IMR-90 (cell line): ENCODE measurements at places on chromosomes 2 and 18.

GRCh38 chr2:237434866-237435311 lies 20.9 kb upstream of the COL6A3 start:
- DNase-seq: peak; percentile 75

DNA sequence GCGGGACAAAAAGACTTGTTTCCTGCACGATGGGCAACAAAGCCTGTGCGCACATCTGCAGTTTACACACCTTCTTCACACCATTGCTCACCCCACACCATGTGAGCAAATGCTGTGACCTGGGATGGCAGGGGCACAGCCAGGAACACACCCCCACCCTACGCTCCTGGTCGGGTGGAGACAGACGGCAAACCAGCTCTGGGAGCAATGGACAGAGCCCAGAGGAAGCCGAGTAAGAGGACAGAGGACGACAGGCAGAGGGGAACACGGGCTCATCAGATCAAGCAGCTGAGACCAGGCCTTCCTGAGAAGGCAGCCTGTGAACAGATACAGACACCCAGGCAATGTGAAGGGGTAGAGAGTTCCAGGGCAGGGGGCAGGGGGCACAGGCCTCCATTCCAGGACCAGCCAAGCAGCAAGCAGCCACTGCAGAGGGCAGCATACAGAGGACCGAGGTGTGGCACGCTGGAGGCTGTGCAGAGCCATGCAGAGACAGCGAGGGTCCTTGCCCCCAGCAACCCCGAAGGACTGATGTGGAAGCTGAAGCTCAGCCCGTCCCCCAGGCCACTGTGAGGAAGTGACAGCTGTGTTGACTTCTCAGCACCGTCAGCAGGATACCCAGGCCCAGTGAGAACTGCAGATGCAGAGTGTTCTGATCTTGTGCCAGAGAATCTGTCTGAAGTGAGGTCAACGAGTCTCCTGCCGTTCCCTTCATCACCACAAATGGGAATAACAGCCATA lies 46.2 kb downstream of the PARD6G start:
- no peak for DNase-seq

DNA sequence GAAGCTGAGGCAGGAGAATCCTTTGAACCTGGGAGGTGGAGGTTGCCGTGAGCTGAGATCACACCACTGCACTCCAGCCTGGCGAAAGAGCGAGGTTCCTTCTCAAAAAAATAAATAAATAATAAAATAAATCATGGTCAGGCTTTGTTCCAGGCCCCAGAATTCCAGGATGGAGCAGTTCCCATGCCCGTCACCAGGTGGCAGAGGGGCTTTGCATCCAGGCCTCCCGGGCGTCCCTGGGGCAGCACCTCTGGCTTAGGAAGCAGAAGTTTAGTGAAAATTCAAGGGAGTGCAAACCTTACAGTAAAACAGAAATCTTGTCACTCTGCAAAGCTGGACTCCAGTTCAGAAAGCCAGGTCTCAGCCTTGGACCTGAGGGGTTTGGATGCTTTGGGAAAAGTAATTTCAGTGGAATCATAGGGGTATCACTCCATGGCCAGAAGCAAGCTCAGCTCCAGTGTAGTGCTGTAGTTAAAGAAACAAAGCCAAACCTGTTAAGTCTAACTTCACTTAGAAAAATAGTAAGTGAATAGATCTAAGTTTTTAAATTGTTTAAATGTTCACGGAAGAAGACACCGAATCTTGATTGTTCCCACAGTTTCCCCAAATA lies 512.7 kb downstream of the CMPK2 start:
- DNase-seq: peak; percentile 58

- no peak for DNase-seq
Measured at GRCh38 chr18:48893061-48893607, 57.6 kb downstream of the SMAD7 start.
